NCI-H1048 (cell line): ENCODE measurements at places on chromosomes 16 and 17.

DNA sequence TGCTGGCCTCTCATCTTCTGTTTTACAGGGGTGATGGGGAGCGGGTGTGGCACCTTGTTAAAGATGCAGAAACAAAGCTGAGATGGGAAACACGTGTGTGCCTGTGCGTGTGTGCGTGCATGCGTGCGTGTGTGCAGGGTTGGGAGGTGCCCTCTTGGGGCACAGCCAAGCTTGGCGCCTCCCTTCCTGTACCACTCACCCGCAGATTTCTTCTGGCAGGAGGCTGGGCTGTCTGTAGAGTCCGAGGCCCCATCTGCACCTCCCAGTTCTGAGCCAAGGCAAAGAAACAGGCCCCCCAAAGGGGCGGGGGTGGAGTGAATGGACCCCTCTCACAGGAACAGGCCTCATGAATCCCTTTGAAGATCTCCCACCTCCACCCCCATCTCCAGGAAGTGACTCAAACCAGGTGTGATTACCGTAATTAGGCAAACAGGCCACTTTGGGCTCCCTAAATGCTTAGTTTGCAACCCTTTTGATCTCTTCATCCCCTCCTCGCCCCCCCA, 20.9 kb downstream of the TNS4 start:
- DNase-seq, result no peak

DNA sequence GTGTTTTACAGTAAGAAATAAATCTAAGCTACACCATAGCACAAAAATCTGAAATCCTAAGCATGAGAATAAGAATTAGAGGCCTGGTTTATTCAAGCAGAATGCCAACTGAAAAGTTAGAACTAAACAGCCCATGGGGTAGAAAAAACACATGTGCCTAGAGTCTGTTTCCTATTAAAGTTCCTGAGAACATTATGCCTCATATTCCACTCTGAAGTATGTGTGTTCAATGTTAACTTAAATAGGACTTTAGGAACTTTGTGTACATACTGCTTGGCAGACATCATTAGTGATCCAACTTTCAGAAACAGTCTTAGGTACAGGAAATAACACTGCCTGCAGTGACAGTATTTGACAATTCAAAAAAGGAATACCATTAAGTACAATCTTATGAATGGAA, 18.2 kb downstream of the HEATR6 start:
- DNase-seq, result no peak

DNA sequence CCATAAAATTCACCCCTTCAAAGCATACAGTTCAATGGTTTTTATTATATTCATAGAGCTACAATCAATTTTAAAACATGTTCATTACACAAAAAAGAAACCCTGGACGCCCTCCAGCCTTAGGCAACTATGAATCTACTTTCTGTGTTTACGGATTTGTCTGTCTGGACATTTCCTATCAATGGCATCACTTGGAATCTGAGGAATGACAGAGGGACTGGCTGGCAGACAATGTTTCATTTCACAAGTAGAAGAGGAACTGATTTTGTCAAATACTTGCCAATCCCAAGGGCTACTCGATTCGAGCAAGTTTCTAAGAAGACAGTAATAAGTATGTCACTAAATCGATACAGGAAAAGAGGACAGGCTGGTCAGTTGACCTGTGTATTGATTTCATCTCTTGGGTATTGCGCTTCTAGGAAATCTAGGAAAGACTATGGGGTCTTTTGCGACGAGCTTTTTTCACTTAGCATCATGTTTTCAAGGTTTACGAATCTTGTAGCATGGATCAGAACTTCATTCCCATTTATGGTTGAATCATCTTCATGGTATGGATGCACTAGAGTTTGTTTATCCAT, 56.6 kb downstream of the RGS9 start:
- DNase-seq, result no peak

DNA sequence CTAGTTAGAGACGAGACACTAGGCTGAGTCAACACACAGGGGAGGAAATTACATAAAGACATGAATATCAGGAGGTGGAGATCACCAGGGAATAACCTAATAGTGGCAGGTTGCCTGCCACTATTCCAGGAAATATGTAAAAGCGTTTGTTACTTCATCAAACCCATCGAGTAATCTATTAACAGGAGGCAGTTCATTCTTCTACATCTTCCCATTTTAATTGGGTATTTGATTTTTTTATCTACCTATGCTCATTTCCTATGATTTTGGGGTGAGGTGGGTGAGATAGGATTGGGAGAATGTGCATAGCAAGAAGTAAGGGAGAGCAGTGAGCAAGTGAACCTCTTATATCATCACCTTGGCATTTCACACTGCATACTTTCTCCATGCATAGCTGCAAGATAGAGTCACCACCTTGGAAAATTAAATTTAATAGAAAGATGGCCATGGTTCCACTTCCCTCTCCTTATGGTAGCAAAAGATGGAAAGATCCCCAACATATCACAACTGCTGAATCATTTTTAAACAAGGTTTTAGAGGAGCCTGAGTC, 312.2 kb downstream of the TMEM114 start:
- no peak for DNase-seq

DNA sequence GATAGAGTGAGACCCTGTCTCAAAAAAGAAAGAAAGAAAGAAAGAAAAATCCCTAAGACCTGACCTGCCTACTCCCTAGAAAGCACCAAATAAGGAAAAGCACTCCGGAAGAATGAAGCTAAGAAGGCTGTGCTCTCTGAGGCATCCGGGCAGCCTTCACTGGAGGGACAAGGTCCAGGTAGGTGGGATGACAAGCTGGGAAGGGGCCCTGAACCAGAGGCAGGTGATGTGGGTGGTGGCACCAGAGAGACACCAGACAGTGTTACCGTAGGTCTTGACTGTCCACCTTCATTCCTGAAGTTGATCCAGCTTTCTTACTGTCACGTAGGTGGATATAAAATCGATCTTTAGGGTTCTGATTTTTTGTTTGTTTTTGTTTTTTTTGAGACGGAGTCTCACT, 26.3 kb downstream of the SMTNL2 start:
- DNase-seq, result no peak

DNA sequence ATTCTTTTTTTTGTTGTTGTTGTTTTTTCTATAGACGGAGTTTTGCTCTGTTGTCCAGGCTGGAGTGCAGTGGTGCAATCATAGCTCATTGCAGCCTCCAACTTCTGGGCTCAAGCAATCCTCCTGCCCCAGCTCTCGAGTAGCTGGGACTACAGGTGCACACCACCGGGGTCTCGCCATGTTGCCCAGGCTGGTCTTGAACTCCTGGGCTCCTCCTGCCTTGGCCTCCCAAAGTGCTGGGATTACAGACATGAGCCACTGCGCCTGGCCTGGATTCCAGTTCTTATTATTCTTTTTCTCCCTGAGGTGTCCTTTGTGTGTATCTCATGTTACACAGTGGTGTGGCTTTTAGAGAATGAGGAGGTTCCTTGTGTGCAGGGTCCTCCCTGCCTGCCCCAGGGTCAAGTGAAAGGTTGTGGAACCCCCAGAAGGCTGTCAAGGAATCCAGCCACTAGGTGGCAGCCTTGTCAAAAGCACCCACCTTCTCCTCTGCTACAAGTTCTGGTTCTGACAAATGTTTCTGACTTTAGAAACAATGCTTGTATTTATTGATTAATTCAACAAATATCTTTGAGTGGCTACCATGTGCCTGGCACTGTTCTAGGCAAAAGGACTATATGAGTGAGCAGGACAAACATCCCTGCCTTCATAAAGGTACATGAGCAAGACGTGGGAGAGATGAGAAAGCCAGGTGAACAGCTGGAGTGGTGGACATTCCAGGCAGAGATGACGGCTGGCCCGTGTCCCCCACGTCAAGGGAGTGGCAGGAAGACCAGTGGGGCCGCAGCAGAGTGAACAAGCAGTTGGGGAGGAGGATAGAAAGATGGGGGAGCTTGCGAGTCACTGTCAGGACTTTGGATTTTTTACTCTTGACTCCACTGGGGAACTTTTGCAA, 112.4 kb downstream of the SPECC1 start:
- DNase-seq, result no peak

DNA sequence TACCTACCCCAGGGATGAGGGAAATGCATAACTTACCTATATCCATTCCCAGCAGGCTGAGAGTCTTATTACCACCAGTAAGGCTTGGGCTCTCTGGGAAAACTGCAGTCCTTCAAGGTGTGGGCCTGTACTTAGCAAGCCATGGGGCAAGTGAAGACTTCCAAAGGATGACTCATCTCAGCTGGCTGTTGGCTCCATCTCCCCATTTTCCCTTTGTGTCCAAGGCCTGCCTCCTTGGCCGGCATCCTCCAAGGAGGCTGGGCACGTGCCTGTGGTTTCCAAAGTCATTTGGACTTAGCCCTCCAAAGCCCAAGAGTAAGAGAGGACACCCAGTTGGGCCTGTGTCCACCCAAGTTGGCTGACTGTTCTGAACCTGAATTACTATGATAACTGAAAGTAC, 89.8 kb downstream of the TMEM100 start:
- no peak for DNase-seq

GRCh38 chr16:79543219-79543618, 57.3 kb downstream of the MAF start:
- no peak for DNase-seq

GRCh38 chr16:10253409-10253808, 71.2 kb upstream of the GRIN2A start:
- no peak for DNase-seq

DNA sequence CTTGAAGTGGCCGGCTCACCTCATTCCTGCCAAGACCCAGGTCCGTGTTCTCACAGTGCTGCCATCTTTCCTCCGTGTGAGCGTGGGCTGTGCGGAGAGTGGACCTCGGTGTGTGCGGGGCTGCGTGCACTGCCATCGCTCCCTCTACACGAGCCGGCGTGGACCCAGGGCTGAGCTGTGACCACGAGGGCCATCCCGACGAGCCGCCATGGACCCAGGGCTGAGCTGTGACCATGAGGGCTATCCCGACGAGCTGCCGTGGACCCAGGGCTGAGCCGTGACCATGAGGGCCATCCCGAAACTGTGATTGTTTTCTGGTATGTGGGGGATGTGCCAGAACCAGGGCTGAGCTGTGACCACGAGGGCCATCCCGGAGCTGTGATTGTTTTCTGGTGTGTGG, 8.9 kb upstream of the MVD start:
- no peak for DNase-seq

- DNase-seq, result no peak
Measured at GRCh38 chr16:88282564-88283395, 100.0 kb upstream of the ZNF469 start.

GRCh38 chr16:86727131-86727530, 148.8 kb downstream of the FOXL1 start:
- DNase-seq, result no peak

DNA sequence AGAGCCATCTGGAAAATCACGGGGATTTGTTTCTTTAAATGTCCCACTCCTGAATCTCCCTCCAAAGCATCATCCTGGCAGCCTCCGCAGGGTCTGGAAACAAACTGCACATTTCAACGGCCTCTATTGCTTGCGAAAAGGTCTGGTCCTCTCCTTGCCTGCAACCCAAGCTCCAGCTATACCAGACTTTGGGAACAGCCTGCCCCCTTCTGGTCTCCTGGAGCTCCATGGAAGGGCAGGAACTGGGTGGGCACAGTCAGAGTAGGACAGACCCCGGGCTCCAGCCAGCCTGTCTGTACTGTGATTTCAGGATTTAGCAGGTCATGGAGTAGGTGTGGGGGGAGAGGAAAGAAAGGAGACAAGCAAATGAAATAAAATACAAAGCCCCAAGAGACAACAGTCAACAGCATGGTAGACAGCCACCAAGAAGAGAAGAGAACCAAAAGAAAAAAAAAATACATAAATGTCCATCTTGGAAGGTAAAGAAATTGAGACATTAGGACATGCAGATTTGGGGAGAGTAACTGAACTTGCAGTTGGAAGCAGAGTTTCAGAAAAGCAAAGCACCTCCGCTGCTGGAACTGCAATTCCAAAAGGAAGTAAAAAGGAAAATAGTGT, 2.7 kb downstream of the XYLT1 start:
- no peak for DNase-seq
